ENCODE measurements at places on chromosomes 16 and 17.

GRCh38 chr17:1323336-1323735 lies 43.9 kb downstream of the TRARG1 start:
- no peak for DNase-seq

DNA sequence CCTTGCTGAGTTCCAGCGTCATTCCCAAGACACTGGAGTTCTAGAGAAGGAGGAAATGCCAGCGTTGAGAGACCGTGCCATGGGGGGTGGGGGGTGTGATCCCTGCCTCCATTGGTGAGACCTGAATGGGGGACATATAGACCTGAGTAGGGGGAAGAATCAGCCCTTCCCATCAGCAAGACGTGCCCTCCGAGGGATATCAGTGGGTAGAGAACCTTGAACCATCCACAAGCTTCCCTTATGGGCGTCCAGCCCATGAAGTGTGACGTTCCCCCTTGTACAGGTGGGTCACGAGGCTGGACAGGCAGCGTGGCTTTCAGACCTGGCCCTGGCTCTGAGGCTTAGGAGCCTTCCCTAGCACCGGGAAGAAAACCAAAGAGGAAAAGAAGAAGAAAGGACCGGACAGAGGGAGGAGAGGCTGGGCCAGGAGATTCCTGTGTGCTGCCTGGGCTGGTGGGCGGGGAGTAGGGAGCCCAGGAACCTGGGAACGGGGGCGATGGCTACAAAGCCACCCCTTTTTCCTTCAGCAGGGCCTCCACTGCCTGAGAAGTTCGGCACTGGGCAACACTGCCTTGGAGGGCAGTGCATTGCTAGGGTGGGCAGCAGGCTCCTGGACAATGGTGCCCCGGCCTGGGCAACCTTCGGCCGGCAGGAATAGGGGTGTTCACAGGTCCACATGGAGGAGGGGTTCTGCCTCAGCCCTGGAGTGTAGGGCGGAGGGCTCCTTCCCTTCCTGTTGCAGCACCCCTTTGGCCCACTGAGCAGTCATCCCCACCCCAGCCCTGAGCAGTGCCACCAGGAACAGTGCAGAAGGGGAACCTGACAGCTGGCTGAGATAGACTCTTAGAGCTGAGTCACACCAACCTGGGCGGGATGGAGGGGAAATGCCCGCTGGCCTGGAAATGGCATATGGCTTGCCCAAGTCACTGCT lies 7.2 kb downstream of the RAB11FIP4 start:
- no peak for DNase-seq

DNA sequence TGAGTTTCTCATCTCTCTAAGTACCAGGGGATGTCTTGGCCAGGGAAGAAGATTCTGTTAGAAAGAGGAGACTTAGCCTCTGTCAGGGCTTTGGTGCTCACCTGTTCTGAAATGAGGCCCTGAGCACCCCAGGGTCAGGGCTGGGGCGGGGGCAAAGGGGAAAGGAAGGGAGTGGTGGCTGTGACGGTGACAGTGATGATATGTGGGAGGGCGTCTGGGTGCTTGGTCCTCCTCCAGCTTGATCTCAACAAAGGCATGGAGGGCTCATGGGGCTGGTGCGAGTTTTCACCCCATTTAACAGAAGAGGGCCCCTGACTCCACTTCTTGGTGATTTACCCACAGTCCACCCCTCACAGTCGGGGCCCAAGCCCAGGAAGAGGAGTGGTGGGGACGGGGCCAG lies 15.1 kb downstream of the SOX8 start:
- DNase-seq = no peak

DNA sequence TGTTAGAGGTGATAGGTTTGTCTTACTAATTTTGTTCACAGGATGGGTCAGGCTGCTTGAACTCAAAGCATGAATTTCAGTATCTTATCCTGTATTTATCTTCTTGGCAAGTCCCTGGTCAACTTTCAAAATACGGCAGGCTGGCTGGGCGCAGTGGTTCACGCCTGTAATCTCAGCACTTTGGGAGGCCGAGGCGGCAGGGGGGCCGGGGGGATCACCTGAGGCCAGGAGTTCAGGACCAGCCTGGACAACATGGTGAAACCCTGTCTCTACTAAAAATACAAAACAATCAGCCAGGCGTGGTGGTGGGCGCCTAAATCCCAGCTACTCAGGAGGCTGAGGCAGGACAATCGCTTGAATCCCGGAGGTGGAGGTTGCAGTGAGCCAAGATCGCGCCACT lies 25.0 kb upstream of the RSL1D1 start:
- no peak for DNase-seq

GRCh38 chr17:7403043-7403726 lies 712 bp downstream of the TMEM256 start:
- no peak for DNase-seq

DNA sequence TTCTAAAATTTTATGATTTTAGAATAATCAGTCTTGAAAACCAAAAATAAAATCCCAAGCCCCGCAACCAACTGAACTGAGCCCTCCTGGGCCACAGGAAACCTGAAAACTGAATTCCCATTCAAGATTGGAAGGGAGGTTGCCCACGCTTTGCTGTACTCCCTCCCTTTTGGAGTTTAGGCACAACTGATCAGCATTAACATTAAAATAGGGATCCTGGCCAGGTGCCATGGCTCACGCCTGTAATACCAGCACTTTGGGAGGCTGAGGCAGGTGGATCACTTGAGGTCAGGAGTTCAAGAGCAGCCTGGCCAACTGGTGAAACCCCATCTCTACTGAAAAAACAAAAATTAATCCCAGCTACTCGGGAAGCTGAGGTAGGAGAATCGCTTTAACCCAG lies 52.7 kb upstream of the NETO2 start:
- DNase-seq = no peak

DNA sequence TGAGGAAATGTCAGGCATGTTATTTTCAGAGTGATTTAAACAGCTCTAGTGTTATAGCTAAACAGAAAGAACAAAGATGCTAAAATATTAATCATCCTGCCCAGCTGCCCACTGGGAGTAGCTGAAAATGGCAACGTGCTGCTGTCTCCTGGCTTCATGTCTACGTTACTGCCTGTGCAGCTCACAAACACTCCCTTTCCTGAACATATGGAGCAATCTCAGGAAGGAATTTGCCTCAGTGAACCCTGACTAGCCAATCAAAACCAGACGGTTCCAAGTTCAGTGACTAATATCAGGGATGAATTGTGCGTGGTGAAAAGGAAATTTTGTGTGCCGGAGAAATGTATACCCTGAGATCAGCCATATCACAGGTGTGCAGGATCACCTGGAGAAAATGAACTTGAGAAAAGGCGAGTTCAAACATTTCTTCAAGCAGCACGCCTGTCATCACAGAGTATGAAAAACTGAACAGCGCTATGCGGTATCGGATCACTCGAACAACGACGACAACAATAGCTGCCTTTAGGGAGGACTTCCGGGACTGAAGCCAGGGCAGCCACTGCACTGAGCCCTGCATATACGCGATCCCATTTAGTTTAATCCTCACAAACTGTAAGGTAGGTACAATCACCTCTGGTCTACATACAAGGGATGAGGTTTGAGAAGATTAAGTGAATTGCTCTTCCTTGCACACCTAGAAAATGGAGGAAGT lies 110.3 kb downstream of the STX8 start:
- DNase-seq = no peak

DNA sequence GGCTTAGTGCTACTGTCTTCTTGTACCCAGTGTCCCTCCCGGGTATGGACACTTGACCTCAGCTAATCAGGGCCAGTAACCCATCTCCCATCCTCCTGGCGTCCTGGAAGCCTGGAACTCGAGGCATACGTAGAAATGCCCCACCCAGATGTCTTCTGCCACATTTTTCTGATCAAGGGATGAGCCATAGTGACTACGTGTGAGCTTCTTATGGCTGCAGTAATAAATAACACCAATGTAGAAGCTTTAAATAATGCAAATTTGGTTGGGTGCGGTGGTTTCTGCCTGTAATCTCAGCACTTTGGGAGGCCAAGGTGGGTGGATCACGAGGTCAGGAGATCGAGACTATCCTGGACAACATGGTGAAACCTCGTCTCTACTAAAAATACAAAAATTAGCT lies 3.0 kb upstream of the KCNG4 start:
- DNase-seq = no peak

GRCh38 chr16:17053536-17054160 lies 417.1 kb downstream of the XYLT1 start:
- no peak for DNase-seq

DNA sequence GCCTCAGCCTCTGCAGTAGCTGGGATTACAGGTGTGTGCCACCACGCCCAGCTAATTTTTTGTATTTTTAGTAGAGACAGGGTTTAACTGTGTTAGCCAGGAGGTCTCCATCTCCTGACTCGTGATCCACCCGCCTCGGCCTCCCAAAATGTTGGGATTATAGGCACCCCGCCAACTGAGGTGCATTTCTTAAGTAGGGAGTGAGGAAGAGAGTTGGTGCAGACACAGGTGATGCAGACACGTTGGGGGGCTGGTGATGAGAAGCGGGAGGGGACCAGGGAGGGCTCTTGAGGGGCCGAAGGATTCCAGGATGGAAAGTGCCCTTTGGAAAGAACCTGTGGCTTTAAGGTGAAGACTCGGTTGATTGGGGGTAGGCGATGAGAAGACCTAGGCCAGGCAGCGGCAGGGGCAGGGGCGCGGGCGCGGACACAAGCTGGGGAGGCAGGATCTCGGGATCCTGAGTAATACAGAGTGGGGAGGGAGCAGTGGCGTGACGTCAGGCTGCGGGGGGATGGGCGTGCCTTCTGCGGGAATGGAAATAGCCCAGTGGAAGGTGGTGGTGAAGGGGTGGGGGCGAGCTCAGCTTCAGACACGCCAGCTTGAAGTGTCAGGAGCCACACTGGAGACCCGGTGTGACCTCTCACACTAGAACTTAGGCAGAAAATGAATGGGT lies 2.5 kb upstream of the ATP6V0C start:
- no peak for DNase-seq

DNA sequence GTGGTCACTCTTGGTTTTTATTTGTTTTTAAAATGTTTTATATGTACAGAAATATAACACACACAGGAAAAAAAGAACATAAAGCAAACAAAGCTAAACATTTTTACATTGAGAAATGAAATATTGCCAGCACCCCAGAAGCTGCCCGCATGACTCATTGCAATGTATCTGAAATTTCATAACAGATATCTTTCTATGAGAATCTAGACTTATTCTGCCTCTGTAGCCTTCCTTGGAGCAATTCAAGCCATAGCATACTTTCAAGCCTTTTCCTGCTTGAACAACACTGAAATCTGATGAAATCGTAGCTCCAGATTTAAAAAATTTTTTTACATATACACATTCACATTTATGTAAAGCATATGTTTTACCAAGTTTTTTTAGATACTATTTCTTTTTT lies 86.9 kb downstream of the RBBP6 start:
- DNase-seq = no peak

GRCh38 chr17:57539529-57540301 lies 205.4 kb downstream of the CCDC182 start:
- no peak for DNase-seq

DNA sequence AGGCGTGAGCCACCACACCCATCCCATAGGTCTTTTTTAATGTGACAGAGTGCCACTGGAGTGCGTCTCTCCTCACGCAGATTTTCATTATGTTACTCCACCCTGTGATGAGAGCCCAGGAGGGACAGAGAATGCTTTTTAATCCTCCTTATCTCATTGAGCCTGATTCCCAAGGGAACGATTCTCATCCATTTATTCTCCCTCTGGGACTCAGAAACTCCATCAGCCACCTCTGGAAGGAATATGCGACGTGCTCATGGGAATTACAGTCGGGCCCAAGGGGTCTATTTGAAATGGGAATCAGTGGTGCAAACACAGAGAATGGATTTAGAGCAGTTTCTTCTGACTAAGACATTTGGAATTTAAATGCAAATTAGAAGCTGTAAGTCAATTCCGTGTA lies 155.9 kb upstream of the HSBP1 start:
- no peak for DNase-seq

GRCh38 chr17:28574526-28574925 lies 2.2 kb downstream of the ALDOC start:
- no peak for DNase-seq

- no peak for DNase-seq
These were observed 60.1 kb upstream of the MED9 start for GRCh38 chr17:17416400-17417360.
